ENCODE measurements at places on chromosomes 7 and 10.

DNA sequence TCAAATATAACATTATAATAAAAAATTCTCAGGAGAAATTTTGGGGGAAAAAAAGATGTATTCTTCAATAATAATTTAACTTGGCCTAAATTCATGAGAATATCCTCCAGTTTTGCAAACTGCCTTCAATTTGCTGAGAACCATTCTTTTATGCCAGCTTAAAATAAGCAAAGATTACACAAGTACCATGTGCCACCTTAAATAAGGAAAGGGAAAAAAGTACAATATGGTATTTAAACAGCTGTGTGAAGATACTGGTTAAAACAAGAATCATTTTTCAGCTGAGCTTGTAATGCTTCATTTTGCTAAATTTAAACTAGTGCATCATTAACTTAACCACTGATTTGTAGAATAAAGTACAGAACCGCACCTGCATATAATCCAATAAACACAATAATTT lies 217.8 kb downstream of the LRRN3 start:
- no peak for DNase-seq

DNA sequence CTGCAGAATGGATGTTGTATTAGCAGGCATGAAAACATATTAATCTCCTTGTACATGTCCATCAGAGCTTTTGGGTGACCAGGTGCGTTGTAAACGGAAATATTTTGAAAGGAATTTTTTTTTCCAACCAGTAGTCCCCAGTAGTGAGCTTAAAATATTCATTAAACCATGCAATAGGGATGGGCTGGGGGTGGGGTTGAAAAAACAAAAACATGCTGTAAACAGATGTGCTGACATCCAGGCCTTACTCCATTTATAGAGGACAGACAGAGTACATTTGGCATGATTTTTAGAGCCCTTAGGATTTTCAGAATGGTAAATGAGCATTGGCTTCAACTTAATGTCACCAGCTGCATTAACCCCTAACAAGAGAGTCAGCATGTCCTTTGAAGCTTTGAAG lies 50.2 kb downstream of the PTPN12 start:
- no peak for DNase-seq

DNA sequence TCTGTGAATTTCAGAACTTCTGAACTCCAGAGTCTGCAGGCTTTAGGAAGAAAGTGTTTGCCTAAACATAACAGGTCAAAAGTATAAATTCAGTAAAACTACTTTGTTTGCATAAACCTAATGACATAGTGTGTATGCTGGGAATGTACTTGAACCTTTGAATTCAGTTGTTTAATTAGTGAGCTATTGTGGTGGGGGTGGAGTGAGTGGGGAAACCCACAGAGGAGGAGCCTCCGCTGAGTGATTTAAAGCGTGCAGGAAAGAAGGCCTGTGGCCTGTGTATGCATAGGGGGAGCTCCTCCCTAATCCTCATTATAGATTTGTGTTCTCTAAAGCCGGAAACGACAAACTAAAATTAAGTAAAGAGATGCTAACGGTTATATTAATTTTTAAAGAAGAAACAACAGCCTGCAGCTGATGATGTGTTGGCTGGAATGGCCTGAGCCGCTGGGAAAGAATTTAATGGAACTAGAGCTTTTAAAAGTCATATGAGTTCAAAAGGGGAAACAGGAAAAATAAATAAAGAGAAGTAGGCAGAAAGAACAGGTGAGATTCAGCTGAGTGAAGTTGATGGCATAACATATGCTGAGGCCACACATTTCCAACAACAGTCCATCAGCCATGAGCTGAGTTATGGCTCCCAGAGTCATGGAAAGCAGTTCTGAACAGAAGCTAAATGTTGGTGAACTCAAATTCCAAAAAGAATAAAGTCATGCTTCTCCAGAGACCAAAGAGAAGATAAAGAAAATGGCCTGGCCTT lies 595.0 kb downstream of the GRM8 start:
- no peak for DNase-seq

DNA sequence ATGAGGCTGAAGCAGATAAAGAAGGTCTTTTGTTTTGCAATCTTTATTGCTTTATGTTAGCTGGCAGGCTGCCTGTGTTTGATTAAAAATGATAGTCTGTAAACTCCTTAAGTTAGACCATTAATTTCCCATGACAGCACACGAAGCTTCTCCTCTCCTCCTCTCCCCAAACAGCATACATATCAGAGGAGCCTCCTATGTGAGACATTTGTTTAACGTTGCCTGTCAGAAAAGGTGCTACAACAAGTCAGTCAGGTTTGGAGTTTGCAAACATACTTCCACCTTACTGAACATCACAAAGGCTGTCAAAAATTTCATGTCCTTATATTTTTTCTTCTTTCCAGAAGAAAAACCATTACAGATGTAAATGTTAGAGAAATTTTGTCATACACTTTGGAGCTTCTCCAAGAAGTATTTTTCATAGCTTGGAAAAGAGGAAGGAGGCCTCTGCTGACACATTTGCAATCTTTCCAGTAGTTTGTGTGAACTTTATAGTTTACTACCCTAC lies 393.1 kb downstream of the EXOC4 start:
- DNase-seq = no peak

GRCh38 chr10:72812415-72812752 lies 81.2 kb upstream of the OIT3 start:
- DNase-seq = no peak

DNA sequence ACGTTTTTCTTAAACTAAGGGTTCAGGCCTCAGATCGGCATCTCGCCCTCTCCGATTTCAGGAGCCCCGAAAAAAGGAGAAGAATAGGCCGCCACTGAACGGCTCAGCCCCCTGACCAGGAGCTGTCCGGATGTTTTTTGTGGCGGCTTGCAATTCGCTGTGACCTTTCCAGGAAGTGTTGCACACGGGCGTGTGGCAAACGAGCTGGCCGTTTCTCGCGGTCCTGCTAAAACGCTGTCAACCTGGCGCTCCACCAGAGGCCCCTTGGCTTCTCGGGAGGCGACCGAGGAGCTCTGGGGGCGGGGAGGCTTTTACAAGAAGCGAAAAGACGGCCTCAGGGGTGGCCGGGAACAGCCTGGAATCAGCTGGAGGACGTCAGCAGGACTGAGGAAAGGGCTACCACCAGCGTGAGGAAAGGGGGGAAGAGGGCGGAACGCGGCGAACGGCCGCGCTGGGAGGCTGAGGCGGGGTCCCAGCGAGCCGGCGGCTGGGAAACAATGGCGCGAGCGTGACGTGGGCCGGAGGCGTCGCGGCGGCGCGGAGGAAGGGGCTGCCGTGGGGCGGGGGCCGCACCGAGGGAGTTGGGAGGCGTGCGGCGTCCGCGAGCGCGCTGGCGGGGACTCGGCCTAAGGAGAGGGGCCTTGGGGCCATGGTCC lies 493 bp downstream of the NT5C2 start:
- no peak for DNase-seq

DNA sequence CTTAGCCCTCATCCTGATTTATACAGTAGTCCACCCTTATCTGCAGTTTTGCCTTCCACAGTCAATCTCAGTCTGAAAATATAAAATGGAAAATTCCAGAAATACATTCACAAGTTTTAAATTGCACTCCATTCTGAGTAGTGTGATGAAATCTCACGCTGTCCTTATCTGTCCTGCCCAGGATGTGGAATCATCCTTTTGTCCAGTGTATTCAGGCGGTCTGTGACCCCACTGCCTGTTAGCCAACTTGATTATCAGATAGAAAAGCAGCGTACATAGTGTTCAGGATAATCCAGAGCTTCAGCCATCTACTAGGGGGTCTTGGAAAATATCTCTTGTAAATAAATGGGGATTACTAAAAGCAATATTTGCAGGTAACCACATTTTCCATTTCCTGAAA lies 146.3 kb downstream of the MALRD1 start:
- no peak for DNase-seq

DNA sequence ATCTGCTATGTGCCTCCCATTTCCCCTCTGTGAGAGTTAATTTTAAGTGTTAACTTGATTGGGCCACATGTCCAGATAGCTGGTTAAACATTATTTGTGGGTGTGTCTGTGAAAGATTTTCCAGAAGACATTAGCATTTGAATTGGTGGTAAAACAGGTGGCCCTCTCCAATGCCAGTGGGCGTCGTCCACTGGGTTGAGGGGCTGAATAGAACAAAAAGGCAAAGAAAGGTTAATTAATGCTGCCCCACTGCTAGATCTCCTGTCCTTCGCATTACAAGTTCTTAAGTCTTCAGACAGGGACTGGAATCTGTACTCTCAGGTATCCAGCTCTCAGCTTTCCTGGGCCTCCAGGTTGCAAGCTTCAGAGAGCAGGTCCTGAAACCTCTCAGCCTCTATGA lies 1160.9 kb upstream of the LRRN3 start:
- no peak for DNase-seq

- DNase-seq = no peak
Measured at GRCh38 chr7:80770675-80771081, 132.2 kb downstream of the CD36 start.

GRCh38 chr7:6482307-6482706 lies 34.6 kb upstream of the DAGLB start:
- no peak for DNase-seq

Measured in NCI-H2029 treated with DMSO at 0.1 percent for 48 hours (cell line).